Activated CD8-positive, alpha-beta memory T cell treated with anti-CD3 and anti-CD28 coated beads for 1 hour (primary cell): ENCODE measurements at places on chromosomes 5 and 9.
A peak's percentile ranks its signal among the peaks of the same experiment; 100 is the strongest.

GRCh38 chr5:96972599-96973334 is 36.9 kb downstream of the LNPEP start:
- no peak for DNase-seq

GRCh38 chr9:107931071-107931715 is 441.6 kb upstream of the KLF4 start:
- DNase-seq = no peak

DNA sequence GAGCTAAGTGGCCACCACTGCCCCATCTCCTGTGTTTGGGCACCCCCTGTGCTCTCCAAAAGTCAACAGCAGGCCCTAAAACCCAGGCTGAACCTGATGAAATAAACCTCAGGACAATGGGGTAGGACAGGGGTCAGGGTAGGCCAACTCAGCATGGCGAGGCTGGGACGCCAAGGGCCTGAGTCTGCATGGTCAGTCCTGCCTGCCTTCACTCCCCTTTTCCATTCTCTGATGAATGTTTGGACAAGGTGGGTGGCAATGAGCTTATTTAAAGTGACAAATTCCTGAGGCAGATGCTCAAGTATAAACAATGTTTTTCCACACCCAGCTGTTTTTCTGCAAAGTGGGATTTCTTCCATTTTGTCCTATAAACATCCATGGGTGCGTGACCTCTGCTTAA is 47.2 kb upstream of the CXCL14 start:
- DNase-seq = no peak

GRCh38 chr9:77753180-77753579 is 105.1 kb upstream of the GNA14 start:
- DNase-seq = no peak

- no peak for DNase-seq
These were observed 75.4 kb upstream of the CTNNA1 start for GRCh38 chr5:138677782-138678181.

DNA sequence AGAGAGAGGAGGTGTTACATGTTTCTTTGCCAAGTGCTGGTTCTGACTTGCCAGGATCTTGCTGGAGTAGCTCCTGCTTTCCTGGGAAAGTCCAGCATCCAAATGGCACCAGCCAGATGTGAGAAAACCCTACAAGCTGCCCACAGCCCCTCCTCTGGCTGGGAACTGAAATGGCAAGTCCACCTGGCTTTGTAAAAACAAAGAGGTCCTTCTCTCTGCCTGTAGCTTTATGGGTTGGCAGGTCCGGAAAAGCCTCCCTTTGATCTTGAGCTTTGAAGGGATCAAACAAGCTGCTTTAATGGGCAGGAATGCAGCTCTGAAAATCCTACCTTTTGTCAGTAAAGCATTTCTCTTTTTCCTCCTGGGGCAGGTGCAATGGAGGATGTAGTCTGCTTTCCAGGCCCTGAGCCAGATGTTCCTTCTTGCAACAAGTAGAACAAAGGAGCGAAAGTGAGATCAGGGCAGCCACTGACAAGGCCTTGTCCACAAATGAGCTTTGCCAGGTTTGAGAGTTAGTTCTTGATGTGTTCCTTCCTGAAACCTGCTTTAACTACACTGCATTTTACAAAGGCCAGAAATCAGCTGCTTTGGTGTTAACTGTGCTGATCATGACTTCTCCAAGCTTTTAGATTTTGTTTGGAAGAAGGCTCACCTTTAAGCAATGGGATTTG is 456.7 kb downstream of the ZNF608 start:
- no peak for DNase-seq

DNA sequence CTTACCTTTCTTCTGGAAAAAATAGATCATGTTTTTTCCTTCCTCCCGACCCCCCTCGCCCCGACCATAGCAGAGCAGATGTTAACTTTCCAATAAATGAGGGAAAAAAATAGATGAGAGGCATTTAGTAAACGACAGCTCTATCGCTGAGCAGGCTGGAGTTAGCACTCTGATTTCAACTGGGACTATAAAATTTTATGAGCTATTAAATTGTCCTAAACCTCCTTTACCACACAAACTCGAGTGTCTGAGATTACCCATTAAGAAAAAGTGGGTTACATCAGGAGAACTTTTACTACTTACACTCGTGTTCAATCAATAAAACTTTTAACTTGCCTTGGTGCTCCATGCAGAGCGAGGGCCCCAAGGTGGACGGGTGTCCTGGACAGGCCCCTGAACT is 59.8 kb upstream of the RNU6ATAC start:
- no peak for DNase-seq

DNA sequence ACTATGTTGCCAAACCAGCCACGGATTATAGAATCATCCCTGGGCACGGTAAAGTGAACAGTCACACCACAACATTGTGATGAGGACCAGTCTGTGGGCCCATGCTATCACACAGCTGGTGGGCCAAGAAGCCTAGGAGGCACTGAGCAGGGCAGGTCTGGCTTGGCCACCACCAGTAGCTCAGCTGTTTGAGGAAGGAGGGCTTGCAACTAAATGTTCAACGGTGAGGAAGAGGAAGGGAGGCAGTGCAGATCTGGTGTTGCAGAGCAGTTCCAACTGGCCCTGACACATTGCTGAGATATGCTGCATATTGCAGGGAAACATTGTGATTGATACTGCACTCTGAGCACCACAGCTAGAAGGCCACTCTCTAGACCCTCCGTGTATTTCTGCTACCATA is 77.9 kb upstream of the ATG10 start:
- DNase-seq = no peak

GRCh38 chr9:84101964-84102632 is 121.5 kb downstream of the RMI1 start:
- DNase-seq = no peak

- no peak for DNase-seq
These were observed 181.7 kb upstream of the RIOK2 start for GRCh38 chr5:97364731-97365130.

DNA sequence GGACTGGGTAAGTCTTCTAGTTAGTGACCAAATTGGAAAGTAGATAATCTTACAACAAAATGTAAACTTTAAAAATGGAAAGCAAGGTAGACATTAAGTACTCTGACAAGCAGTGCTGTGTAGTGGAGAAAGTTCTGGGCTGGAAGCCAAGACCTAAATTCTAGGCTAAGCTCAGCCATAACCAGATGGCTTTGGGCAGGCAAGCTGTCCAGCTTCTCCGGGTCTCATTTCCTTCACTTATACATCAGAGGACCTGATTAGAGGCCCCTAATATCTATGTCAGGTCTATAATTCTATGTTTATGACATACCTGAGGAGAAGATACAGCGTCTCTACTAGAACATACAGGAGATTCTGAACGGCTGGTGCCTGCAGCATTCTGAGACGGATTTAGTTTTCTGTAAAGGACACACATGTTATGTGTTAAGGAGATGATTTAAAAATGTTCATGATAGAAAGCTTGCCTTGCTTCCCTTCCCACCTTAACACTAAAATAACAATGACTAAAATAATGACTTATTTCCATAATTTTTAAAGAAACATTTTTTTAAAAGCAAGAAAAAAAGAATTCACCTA is 61.2 kb downstream of the ELL2 start:
- DNase-seq = no peak

- peak; percentile 18 for DNase-seq
These were observed 118.8 kb downstream of the CDC42SE2 start for GRCh38 chr5:131382407-131383395.

DNA sequence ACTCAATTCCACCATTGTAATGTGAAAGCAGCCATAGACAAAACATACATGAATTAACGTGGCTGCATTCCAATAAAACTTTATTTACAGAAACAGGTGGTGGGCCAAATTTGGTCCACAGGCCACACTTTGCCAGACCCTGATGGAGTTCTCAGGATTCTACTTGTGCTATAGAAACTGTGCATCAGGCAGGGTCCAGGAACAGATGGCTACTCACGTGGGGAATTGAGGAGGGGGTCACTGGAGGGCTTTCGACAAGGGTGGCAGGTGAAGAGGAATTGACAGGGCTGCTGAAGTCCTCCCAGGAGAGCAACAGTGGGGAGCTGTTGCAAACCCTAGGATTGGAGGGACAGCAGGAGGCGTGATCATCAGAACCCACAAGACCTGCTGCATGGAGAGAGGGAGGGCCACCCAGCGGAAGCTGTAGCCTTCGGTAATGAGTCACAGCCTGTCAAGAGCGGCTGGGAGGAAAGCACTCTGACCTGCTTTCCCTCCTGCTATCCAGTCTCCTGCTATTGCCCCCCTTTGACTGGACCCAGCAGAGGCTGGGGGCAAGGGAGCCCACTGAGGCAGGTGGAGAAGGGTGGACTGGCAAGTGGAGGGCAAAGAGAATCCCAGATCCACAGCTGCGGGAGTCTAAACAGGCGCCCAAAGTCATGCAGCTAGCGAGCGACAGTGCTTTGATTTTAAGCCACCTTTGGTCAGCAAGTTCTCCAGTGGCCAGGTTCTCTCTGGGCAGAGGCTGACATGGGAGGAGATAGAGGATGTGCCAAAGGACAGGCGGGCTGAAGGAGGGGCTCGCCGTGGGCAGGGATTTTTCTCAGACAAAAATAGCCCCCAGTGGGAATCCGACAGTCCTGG is 138.3 kb upstream of the SMIM23 start:
- no peak for DNase-seq

GRCh38 chr5:95962785-95963184 is 1.1 kb upstream of the ELL2 start:
- no peak for DNase-seq

DNA sequence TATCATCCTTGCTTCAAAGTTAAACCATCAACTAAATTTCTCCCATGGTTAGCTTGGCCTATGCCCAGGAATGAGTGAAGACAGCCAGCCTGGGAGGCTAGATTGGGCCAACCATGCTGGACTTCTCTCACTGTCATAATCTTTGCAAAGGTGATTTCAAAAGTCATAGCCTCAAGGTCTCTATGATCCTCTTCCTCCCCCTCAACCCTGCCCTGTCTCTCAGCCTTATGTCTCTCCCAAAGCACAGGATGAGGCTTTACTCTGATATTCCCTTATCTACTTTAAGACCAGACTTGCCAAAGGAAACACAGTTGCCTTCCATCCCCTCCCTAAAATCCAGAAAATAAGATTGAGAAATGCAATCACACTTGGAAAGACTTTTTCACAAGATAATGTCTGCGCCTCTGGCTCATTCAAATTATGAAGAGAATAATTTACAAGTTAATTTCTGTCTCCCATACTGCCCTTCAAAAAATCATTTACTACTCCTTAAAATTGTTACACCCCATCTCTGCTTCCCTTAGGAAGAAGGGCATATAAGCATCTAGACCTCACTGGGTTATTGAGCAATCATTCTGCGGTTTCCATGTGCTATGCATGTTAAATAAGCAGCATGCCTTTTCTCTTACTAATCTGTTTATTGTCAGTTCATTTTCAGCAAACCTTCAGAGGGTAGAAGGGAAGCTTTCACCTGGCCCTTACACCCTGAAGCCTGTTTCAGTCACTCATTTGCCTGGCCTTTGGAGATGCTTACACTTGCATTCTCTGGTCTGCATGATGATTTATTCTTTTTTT is 113.8 kb upstream of the ANKRD55 start:
- DNase-seq = no peak

DNA sequence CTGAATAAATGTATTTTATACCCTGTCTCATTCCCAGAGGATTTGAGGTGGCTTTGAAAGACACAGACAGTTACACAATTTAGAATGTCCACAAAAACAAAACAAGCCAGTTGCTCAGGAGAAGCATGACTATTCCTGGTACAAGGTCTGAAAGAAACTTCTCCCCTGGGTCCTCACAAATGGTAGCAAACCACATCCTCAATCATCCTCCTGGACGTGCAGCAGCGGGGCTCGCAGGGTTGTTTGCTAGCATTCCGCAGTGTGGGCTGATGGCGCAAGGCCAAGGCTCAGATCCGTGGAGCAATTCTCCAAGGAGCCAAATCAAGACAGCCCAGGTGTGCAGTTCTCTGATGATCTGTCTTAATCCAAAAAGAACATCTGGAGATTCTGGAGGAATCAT is 210.3 kb downstream of the ACTL7B start:
- no peak for DNase-seq

- no peak for DNase-seq
These were observed 24.5 kb downstream of the PTGES2 start for GRCh38 chr9:128102861-128103588.

DNA sequence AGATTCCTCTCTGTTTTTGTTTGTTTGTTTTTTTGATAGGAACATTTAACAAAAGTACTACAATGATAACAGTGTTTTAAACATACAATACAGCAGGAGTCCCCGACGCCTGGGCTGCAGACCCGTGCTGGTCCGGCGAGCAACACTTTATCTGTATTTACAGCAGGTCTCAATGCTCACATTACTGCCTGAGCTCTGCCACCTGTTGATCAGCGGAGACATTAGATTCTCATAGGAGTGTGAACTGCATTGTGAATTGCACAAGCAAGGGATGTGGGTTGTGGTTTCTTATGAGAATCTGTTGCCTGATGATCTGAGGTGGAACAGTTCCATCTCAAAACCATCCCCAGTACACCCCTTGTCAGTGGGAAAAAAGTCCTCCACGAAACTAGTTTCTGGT is 1068.5 kb upstream of the CDH10 start:
- DNase-seq = no peak

GRCh38 chr5:173765661-173766060 is 122.5 kb upstream of the CPEB4 start:
- DNase-seq = no peak

DNA sequence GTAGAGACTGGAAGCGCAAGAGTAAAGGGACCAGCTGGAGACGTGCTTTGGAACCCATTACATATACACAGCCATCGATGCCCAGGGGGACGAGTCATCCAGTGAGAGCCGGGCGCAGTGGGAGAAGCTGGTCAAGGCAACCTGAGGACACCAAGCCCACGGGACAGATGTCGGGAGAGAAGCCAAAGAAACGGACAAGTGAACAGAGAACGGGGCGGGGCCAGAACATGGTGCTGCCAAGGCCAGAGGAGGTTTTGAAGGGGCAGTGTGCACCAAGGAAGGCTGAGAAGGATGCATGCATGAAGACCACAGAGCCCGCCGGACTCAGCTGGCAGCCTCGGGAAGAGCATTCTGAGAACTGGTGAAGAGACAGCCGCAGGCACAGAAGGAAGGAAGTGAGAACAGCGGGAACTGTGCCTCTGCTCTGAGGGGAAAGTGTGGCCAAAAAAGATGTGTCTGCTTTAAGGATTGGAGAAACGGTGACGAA is 20.3 kb downstream of the CAMSAP1 start:
- no peak for DNase-seq

GRCh38 chr5:180323941-180324600 is 29.1 kb downstream of the GFPT2 start:
- DNase-seq = no peak

DNA sequence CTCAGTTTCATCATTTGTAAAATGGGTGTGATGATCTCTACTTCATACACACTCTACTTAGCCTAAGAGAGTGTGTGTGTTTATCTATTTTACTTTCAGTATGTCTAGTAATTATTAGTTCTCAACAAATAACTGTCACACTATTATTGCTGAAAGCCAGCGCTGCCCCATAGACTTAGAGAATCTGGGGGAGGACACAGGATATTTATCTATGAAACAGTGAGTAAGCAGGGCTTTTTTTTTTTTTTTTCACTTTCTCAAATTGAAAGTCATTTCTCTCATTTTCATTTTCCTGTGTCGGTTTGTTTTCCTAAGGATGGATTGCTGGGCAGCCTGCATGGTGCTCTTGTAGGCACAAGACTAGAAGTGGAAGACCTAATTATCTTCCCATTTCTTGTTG is 248.4 kb upstream of the RPS23 start:
- no peak for DNase-seq
